Activated naive CD4-positive, alpha-beta T cell treated with anti-CD3 and anti-CD28 coated beads for 36 hours (primary cell): ENCODE measurements at places on chromosomes 5 and 9. TPM values are rescaled to one million over a fixed set of nuclear protein-coding genes. Genes with fewer than 3 reads are reported as not detected.

- H3K4me3 ChIP-seq, result no peak overlapping the region
- DNase-seq, result no peak
- H3K27me3 ChIP-seq, result no peaks in the 10 kb centered on the region
- peaks cover 8% of the 10 kb centered on the region for H3K4me1 ChIP-seq
- no peak overlapping the region for H3K27ac ChIP-seq
Observed at GRCh38 chr9:6689893-6690674, 44.6 kb upstream of the GLDC start.

DNA sequence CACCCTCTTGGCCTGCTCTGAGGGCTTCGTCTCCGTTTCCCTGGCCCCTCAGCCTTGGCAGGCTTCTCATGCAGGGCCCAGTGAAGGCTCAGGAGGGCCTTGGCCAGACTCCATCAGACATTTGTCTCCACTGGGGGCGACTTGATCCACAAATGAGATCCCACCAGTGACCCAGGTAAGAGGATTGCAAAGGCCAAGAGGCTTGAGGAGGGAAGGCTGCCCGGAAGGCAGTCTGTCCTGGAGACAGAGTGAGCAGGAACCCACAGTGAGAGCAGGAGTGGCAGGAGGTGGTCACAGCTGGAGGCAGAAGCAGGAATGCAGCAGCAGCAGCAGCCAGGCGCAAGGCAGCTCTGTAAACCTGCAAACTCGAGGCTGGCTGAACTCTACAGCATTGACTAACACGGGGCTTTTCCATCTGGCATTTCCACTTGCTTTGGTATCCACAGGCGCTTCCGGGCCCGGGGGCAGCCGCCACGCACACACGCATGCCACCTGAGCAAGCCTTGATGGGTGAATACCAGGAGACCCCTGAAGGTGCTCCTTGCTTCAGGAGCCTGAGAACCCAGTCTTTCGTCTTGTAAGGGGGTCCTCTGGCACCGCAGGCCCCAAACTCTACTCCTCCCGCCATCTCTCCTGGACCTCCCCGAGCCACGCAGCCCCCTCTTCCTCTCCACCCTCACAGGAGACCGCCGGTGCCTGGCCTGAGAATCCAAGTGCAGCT lies 14.7 kb downstream of the MGAT1 start:
- peaks cover 8% of the 10 kb centered on the region for H3K36me3 ChIP-seq
- peaks cover 23% of the 10 kb centered on the region for H3K4me1 ChIP-seq
- H3K27me3 ChIP-seq, result no peaks in the 10 kb centered on the region
- no peak for DNase-seq
- H3K4me3 ChIP-seq, result no peak overlapping the region

GRCh38 chr9:110355911-110356310 lies 18.2 kb upstream of the TXNDC8 start:
- H3K36me3 ChIP-seq, result no peaks in the 10 kb centered on the region
- no peak overlapping the region for H3K27ac ChIP-seq
- no peak overlapping the region for H3K4me3 ChIP-seq
- no peak for DNase-seq
- no peaks in the 10 kb centered on the region for H3K27me3 ChIP-seq
- no peaks in the 10 kb centered on the region for H3K4me1 ChIP-seq

- peaks cover 17% of the 10 kb centered on the region for H3K4me1 ChIP-seq
- peak overlapping the region; percentile 33 for H3K27ac ChIP-seq
- DNase-seq, result peak; percentile 86
- no peak overlapping the region for H3K4me3 ChIP-seq
Observed at GRCh38 chr9:131590907-131591844, 45.9 kb downstream of the PRRT1B start.

DNA sequence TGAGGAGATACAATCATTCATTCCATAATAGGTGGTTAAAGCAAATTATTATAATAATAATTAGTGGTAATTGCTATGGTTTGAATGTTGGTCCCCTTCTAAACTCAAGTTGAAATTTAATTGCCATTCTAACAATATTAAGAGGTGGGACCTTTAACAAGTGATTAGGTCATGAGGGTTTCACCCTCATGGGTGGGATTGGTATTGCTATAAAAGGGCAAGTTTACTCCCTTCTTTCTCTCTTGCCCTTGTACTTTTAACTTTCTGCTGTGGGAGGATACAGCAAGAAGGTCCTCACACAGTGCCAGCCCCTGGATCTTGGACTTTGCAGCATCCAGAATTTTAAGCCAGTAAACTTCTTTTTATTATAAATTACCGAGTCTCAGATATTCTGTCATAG lies 101.9 kb upstream of the PARP8 start:
- H3K4me3 ChIP-seq, result no peak overlapping the region
- no peak overlapping the region for H3K27ac ChIP-seq
- H3K4me1 ChIP-seq, result peaks cover 20% of the 10 kb centered on the region
- H3K36me3 ChIP-seq, result no peaks in the 10 kb centered on the region
- no peaks in the 10 kb centered on the region for H3K27me3 ChIP-seq
- DNase-seq, result no peak

DNA sequence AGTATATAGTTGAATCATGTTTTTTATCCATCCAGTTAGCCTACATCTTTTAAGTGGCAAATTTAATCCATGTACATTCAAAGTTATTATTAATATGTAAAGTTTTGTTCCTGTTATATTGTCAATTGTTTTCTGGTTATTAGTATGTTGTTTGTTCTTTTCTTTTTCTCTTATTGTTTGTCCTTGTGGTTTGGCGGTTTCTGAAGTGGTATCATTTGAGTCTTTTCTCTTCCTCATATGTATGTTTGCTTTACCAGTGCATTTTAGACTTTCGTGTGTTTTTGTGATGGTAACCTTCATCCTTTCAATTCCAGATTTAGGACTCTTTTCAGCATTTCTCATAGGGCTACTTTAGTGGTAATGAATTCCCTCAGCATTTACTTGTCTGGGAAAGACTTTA lies 130.4 kb upstream of the RFX3 start:
- H3K4me3 ChIP-seq, result no peak overlapping the region
- H3K27me3 ChIP-seq, result no peaks in the 10 kb centered on the region
- H3K4me1 ChIP-seq, result no peaks in the 10 kb centered on the region
- no peak overlapping the region for H3K27ac ChIP-seq
- H3K36me3 ChIP-seq, result peaks cover 2% of the 10 kb centered on the region

GRCh38 chr9:14432666-14433350 lies 118.9 kb upstream of the NFIB start:
- H3K4me1 ChIP-seq, result no peaks in the 10 kb centered on the region
- H3K27ac ChIP-seq, result no peak overlapping the region
- H3K27me3 ChIP-seq, result peaks cover 14% of the 10 kb centered on the region
- H3K36me3 ChIP-seq, result no peaks in the 10 kb centered on the region

DNA sequence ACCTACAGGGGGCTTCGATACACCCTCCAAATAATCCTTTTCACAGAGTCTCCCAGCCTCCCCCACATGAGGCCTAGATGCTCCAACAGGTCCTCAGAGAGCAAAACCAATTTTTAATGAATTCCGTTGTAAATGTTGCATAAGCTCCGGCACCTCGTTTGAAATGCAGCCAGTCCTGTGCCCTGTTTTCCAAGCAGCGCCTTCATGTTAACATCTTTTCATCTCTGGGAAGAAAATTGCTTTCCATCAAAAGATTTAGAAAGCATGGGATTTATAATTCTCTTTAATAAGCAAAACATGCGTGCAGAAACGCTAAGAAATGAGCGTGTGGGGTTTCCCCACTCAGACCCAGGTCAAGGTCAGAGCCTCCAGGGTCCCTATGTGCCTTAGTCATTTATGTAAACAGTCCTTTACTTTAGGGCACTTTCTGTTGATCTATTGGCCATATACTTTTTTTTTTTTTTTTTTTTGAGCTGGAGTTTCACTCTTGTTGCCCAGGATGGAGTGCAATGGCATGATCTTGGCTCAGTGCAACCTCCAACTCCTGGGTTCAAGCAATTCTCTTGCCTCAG lies 177.5 kb upstream of the S1PR3 start:
- H3K4me3 ChIP-seq, result no peak overlapping the region
- H3K27me3 ChIP-seq, result peaks cover 36% of the 10 kb centered on the region
- H3K4me1 ChIP-seq, result no peaks in the 10 kb centered on the region
- no peak overlapping the region for H3K27ac ChIP-seq

GRCh38 chr9:122058051-122058450 lies 35.1 kb downstream of the TTLL11 start:
- H3K36me3 ChIP-seq, result peaks cover 5% of the 10 kb centered on the region
- H3K4me3 ChIP-seq, result no peak overlapping the region
- no peak overlapping the region for H3K27ac ChIP-seq

The ACTBL2 gene
- total RNA-seq, result not detected

DNA sequence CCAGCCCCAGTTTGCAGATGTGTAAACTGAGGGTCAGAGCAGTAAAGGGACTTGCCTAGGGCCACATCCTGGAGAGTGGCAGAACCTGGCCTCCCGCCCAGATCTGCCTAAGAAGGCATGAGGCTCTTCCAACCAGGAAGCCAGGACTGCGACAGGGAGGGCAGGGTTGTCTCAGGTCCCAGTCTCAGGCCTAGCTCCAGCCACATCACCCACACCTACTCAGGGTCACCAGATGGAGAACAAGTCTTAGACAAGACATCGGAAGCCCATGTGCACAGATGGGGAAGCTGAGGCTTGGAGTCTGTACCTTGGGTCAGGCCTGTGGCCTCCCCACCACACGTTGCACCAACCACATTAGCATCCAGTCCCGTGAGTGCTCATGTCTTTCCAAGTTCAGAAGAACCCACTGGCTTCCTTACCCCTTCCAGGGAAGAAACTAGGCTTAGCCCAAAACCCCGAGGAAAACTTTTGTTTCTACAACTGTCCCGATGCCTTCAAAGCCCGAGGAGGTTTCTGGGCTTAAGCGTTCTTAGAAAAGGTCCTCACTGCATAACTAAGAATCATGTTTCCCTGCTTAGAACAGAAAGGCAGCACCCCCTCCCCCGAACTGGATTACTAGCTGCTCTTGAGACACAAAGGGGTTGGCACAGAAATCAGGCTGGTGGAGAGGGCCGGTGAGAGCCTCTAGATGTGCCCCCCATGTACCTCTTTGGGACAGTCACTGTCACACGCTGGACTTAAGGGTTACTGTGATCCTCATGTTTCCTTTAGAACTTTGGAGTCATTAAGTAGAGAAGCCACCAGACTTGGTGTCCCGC lies 2.2 kb downstream of the FAM78A start:
- peaks cover 38% of the 10 kb centered on the region for H3K4me1 ChIP-seq
- H3K27ac ChIP-seq, result peak overlapping the region; percentile 99
- peak; percentile 57 for DNase-seq
- peaks cover 45% of the 10 kb centered on the region for H3K36me3 ChIP-seq
- H3K4me3 ChIP-seq, result peak overlapping the region; percentile 96

DNA sequence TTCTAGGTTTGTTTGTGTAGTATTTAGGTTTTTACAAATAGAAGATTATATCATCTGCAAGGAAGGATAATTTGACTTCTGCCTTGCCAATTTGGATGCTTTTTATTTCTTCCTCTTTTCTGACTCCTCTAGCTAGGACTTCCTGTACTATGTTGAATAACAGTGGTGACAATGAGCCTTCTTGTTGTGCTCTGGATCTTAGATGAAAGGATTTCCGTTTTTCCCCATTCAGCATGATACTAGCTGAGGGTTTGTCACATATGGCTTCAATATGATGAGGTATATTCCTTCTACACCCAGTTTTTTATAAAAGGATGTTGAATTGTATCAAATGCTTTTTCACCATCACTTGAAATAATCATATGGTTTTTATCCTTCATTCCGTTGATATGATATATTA lies 101.4 kb downstream of the FBXO4 start:
- H3K27me3 ChIP-seq, result peaks cover 28% of the 10 kb centered on the region
- no peak overlapping the region for H3K27ac ChIP-seq

GRCh38 chr9:75826314-75826713 lies 64.2 kb upstream of the PCSK5 start:
- H3K27ac ChIP-seq, result no peak overlapping the region
- no peak for DNase-seq
- H3K36me3 ChIP-seq, result no peaks in the 10 kb centered on the region
- H3K27me3 ChIP-seq, result peaks cover 22% of the 10 kb centered on the region

DNA sequence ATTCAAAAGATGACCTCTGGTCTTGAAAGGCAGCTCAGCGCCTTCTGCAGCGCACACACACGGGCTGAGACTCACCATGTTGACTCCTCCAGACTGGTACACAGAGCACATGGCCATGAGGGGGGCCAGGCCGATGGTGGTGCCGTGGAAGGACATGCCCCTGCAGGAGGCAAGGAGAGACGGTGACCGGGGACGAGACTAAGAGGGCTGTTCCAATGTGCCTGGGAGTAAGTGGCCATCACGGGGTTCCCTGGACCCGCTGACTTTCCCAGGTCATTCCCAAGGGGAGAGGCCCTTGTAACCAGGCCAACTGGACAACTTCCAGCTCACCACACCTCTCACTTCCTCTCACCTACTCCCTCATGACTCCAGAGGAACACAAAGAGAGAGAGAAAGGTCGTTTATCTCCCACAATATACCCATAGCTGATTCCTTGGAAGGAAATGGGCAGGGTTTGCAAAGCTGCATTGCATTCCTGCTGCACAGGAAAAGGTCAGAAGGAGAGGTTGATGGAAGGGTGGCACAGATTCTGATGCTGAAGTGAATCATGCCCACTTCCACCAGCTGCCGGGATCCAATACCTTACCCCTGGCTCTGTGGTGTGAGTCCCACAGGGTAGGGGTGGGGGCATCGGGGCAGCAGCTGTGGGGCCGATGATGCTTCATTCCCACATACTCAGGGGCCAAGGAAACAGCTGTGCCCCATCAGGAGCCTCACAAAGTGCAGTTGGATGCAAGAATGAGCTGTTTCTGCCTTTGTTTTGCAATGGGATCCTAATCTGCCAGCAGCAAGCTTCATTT lies 47.2 kb downstream of the NIPAL4 start:
- no peak for DNase-seq
- H3K27ac ChIP-seq, result no peak overlapping the region
- H3K27me3 ChIP-seq, result no peaks in the 10 kb centered on the region
- H3K4me3 ChIP-seq, result no peak overlapping the region

GRCh38 chr9:126397056-126397455 lies 70.4 kb downstream of the MVB12B start:
- DNase-seq, result peak; percentile 86
- peak overlapping the region; percentile 61 for H3K27ac ChIP-seq
- H3K4me3 ChIP-seq, result no peak overlapping the region
- H3K36me3 ChIP-seq, result no peaks in the 10 kb centered on the region

- H3K4me1 ChIP-seq, result peaks cover 4% of the 10 kb centered on the region
- no peaks in the 10 kb centered on the region for H3K36me3 ChIP-seq
- H3K27me3 ChIP-seq, result peaks cover 4% of the 10 kb centered on the region
- DNase-seq, result no peak
Observed at GRCh38 chr9:4080921-4081895, 218.7 kb downstream of the GLIS3 start.

- no peaks in the 10 kb centered on the region for H3K27me3 ChIP-seq
- no peak overlapping the region for H3K27ac ChIP-seq
- DNase-seq, result no peak
- H3K4me1 ChIP-seq, result peaks cover 38% of the 10 kb centered on the region
Observed at GRCh38 chr5:50691399-50692016, 25.1 kb downstream of the PARP8 start.

GRCh38 chr5:1523793-1524480 lies at the start of gene LPCAT1:
Gene LPCAT1 (minus strand): TSS chr5:1523960. CDS start chr5:1523844, 116 bp downstream.
- peaks cover 22% of the 10 kb centered on the region for H3K4me1 ChIP-seq
- no peaks in the 10 kb centered on the region for H3K27me3 ChIP-seq
- peak; percentile 68 for DNase-seq
- H3K36me3 ChIP-seq, result peaks cover 6% of the 10 kb centered on the region
- peak within 1 kb of the TSS; percentile 87 for H3K4me3 ChIP-seq
- H3K27ac ChIP-seq, result peak within 1 kb of the TSS; percentile 4
